ENCODE measurements at places on chromosomes 4 and X.

GRCh38 chr4:74659576-74660411 is 134.5 kb downstream of the BTC start:
- DNase-seq: no peak

GRCh38 chr4:19164334-19164733 is 1087.4 kb upstream of the SLIT2 start:
- DNase-seq: no peak

DNA sequence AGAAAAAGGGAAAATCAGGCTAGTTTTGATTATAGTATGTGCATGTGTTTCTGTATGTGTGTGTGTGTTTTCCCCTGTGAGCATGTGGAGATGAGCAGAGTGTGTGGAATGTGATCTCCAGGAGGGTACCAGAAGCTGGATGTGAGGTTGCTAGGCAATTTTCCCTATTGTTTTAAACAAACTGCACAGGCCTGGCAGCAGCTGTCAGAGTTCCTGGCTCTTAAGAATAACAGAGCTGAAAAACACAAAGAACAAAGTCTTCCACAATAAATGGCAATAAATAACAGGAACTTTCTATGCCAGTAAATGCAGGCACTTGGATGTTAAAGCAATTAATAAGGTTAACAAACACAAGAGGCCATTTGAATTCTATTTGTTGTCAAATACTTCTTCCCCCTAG is 344.6 kb upstream of the CTSO start:
- no peak for DNase-seq

DNA sequence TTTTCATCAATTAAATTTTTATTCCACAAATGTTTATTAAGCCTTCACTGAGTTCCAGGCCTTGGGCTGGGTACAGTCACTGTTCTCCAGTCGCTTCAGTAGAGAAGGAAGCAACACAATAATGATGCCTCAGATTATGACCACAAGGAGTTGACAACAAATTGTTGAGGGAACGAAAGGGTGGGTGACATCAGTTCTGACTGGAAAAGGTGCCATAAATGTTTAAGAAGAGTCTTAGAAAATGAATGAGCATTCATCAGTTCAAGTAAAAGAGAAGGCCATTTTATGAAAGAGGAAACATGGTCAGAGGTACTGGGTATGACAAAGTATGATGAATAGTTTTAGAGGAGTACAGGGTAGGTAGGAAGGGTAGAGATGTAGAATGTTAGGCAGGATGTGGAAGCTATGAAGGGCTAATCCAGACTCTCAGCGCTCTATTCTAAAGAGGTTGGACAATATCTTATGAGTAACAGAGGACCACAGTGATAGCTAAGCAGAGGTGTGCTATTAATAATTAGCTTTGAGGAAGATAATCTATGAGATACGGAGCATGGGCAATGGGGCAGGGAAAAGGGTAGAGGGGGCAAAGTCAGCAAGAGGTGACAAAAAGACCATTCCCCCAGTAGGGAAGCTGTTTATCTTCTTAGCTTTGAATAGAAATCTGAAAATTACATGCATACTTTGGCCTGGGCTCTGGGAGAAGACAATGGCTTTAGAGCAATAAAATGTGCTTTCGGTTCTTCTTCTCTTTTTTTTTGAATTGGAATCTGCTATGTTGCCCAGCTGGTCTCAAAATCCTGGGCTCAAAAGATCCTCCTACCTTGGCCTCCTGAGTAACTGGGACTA is 20.4 kb downstream of the AFP start:
- no peak for DNase-seq

- no peak for DNase-seq
These were observed 1648.0 kb downstream of the STIM2 start for GRCh38 chr4:28508636-28509035.

DNA sequence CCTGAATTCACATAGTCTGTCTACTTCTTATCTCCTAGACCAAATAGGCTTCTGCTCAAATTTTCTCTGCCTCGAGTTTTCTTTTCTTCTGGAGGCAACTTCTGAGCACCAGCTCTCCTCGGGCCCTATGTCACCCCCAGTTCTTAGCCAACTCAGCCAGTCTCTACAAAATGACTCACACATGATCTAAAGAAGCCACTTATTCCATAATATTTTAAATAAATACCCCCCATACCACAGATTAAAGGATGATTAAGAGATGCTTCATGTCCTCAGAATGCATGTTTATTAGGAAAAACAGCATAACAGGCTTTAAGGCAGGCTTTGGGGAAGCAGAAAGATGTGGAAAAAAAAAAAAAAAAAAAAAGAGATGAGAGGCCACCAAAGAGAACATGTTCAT is 36.6 kb upstream of the DDX53 start:
- no peak for DNase-seq

DNA sequence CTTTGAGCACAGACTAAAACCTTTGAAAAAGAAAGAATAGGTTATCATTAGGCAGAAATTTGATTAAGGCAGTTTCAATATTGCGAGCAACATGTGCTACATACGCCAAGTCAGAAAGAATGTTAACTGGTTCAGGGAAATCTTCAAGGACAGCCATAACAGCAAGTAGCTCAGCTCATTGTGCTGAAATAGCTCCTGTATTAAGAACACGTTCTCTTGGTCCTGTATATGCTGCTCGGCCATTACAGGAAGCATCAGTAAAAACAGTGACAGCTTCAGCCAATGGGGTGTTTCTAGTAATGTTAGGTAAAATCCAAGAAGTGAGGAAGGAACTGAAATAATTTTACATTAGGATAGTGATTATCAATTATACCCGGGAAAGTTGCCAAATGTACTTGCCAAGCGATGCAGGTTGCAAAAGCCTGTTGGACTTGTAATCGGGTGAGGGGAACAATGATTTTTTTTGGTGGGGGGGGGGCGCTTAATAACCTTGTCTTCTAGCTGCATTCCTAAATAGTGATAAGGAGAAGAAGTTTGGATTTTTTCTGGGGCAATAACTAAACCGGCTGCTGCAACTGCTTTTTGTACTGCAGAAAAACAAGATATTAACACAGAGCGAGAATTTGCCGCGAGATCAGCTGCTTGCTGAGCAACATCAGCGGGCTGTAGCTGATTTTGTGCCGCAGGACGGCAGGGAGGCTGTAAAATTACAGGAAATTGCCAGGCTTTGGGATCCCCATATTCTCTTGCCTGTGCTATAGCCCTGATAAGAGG is 49.4 kb upstream of the RASSF6 start:
- no peak for DNase-seq

DNA sequence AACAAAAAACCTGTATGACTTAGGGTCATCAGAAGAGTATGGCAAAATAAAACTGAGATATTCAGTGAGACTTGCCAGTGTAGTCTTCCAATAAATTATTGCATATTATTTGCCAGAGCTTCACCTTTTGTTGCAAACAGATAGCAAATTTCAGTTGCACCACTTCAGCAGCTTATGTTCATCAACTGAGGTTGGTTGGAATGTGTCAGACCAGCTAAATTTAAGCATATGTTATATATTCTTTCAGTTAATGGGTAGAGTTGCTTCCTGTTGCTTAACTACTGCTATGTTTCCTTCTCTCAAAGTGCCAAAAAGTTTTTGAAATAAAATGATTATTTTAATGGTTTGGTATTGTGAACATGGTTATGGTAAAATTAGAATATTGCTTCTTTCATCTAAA is 61.5 kb downstream of the GALNT7 start:
- no peak for DNase-seq

DNA sequence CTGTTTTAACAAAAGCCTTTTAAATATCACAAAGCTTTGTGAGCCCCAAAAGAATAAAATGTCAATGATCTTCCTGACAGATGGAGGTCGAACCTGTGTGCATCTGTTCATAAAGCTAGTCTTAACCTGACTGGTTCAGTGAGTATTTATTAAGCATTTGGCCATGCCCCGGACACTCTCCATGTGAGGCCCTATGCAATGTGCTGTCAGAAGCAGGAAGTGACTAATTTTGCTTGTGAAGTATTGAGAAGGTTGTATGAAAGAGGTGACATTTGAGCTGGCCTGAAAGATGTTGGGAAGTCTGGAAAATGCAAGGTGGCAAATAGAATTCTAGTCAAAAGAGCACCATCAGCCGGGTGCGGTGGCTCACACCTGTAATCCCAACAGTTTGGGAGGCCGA is 171.4 kb downstream of the MSL3 start:
- no peak for DNase-seq

DNA sequence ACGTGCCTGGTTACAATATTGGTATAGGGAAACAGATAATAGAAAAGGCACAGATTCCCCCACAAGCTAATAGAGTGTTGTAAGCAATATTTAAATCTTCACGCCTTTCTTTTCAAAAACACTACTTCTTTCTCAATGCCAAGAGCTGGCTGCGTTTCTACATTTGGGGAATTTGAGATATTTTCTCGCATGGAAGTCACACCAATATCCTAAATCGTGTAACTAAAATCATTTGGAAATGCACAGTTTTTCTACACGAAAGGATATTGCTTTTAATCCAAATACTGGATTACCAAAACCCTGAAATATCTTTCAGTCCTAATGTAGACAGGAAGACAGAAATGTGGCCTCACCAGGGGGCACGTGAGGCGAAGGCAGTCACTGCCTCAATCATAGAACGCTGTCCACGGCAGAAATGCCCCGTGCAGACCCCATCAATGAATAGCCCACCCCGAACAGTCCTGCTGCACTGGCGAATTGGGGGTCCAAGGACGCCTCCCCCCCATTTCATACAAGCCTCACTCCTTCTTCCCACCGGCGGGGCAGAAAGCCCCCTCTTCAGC is 106.6 kb downstream of the NSUN7 start:
- DNase-seq: no peak

- no peak for DNase-seq
These were observed 14.7 kb downstream of the FAM193A start for GRCh38 chr4:2551118-2551517.

Data from NCI-H1930 (cell line).